ENCODE measurements at places on chromosomes 4 and X.

DNA sequence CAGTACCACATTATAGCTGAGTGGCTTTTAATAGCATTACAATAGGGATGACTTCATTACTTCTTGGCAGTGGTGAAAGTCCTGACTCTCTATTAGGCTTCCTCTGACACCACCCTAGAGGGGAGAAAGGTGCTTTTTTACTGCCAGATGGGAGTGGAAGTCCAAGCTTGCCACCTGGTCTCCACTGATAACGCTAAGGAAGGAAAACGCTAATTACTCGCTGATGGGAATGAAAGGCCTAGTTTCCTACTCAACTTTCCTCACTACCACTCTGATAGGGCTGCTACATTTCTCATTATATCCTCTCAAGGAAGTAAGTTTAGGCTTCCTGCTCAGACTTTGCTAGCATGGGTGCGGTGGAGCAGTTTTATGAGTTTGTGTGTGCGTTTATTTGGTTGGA, 62.3 kb upstream of the PAGE3 start:
- DNase-seq: no peak

DNA sequence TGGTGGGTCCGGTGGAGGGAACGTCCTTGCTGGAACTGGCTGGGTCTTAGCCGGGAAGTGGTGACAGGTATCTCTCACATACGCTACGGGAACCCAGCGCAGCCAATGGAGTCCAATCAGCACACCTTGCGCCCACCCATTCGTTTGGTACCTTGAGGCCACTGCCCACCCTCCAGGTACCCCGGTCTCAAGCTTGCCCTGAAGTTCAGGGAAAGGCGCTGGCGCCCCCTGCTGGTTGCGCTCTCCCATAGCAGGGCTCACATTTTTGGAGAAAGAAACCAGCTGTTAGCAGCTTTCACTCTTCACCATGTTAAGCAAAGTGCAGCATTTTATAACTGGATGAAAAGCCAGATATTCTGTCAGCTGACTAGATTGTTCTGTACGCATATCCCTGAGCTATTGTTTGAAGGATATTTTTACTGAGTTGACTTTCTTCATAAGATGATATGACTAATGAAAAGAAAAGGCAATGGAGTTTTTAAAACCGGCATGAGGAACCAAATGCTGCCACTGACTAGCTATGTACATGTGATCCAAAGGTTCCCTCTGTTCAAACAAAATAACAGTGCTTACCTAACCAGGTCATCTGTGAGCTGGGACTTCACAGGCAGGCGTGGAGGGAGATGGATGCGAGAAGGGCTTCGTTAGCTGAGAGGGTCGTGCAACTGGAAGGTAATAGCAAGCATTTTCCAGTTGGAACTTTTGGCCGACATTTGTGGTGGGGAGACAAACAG, 43.7 kb downstream of the OTOP1 start:
- peak; percentile 19 for DNase-seq

DNA sequence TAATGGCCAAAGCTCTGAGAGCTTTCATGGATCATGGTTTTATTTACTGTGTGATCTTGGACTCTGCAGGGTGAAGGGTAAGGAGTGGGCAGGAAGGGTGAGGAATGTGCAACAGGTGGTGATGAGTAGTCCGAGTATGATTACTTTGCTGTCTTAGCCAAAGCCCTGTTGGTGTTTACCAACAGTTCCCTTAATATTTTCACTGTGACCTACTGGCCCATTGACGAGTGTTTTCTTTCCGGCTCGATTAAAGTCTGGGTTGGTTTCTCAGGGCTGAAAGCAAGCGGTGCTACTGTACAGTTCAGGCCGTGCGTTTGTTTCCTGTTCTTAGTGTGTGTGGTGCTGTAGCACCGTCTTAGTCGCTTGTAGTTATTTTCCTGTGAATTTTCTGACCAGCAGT, 2.6 kb downstream of the ARHGAP24 start:
- peak; percentile 45 for DNase-seq

DNA sequence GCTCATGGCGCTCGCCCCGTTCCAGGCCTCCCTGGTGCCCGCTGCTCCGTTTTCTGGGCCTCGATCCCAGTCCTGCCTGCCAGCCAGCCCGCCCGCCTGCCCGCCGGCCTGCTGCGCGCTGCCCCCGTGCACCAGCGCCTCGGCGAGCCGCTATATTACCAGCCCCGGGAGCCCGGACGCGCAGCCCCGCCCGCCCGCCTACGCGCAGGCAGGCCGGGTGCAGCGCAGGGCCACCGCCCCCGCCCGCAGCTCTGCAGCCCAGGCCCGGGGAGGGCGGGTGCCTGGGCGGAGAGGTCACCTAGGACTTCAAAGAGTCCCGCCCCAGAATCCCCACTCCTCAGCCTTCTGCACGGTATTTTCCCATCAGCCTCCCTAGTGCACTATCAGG, at the start of gene MAOB:
Gene MAOB (minus strand): TSS at position 157 of the 388 bp plus-strand sequence. CDS start 151 bp downstream, at position 6.
- DNase-seq: no peak

- DNase-seq: no peak
Observed at GRCh38 chrX:108412783-108413182, 25.4 kb downstream of the COL4A6 start.

- no peak for DNase-seq
Observed at GRCh38 chr4:108384544-108384943, 215.8 kb upstream of the LEF1 start.

DNA sequence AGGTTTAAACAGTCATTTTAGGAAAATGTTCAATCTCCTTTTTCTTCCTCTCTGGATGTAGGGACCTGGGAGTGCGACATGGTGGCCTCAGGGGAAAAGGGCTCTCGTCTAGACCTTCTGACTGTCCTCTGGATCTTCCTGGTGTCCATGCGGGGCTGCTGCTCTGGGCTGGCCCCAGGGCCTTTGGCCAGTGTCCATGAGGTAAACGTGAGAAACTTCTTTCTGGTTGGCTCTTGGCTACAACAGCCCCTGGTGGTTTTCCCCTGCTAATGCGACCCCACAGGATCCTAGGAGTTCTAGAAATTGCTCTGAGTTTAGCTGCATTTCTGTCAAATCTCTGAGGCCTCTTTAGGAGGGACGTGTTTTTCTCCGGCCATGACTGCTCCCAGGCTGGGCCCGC, 85.7 kb downstream of the MFAP3L start:
- DNase-seq: peak; percentile 6

DNA sequence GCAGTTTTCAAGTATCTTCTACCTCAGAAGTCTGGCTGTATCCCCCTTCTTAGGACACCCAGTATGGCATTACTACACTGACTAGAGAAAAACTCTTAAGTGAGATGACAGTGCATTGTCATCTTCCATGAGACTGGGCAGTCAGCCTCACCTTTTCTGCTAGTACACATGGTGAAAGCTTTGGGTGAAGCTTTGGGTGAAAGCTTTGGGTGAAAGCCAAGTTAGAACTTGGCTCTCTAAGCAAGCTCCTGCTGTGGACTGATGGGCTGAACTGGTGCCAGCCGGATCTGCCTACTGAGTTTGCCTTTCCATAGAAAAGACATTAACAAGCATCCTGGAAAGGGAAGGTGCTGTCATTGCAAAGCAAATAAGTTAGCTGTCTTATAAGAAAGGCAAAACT, 8.8 kb downstream of the EPHA5 start:
- no peak for DNase-seq

GRCh38 chr4:41963105-41963504, 18.5 kb upstream of the DCAF4L1 start:
- DNase-seq: peak; percentile 57

DNA sequence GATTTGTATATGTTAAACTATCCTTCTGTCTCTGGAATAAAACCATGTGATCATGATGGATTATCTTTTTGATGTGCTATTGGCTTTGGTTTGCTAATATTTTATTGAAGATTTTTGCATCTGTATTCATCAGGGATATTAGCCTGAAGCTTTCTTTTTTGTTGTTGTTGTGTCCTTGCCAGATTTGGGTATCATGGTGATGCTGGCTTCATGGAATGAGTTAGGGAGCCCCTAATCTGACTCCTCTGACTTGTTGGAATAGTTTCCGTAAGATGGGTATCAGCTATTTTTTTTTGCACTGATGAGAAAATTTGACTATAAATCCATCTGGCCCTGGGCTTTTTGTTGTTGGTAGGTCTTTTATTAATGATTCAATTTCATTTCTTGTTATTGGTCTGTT, 45.7 kb downstream of the ATP10D start:
- DNase-seq: peak; percentile 41

- DNase-seq: no peak
Observed at GRCh38 chr4:108334031-108334430, 165.3 kb upstream of the LEF1 start.

DNA sequence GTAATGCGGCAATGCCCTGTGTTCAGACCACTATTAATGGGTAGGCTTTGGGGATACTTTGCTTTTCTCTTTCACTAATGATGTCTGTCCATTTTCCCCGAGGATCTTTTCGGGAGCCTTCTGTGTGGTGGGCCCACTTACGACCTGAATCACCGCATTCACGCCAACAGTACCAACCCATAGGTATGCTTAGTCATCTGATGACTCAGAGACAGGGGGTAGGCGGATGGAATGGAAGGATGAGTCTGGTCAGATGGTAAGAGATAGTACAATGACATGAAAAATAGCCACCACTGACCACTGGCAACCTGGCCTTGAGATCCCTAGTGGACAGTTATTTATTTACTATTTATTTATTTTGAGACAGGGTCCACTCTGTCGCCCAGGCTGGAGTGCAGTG, 76.0 kb upstream of the DHRSX start:
- DNase-seq: peak; percentile 60

- DNase-seq: peak; percentile 47
Observed at GRCh38 chr4:80610845-80611677, 275.5 kb downstream of the CFAP299 start.

GRCh38 chrX:100931925-100932285, 3.2 kb upstream of the XKRX start:
- no peak for DNase-seq

DNA sequence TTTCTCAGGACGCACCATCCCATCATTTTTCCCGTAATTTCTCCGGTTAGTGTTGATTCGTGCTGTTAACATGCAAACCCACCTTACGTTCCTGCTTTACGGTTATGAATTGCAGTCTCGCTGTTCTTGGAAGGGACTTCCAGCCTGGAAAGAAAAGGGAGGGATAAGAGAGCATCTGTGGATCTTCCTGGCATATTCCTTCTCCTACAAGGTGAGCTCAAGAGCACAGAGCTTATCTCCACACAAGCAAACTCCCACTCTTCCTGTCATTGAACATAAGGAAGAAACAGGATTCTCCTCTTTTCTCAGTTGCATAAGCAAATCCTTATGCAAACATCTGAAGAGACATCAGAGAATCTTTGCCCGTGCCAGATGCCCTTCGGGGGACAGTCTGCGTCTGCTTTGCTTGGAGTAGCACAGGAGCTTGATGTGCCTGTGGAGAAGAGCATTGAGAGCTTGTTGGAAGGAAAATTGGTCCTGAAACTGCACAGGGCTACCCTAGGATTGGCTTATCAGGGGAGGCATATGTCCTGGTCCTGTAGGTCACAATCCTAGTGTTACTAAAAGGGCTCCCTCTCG, 127.0 kb downstream of the ASMT start:
- DNase-seq: no peak

- peak; percentile 15 for DNase-seq
Observed at GRCh38 chr4:532588-533317, 33.7 kb downstream of the PIGG start.

- DNase-seq: peak; percentile 57
Observed at GRCh38 chr4:114659386-114660008, 60.9 kb downstream of the UGT8 start.

DNA sequence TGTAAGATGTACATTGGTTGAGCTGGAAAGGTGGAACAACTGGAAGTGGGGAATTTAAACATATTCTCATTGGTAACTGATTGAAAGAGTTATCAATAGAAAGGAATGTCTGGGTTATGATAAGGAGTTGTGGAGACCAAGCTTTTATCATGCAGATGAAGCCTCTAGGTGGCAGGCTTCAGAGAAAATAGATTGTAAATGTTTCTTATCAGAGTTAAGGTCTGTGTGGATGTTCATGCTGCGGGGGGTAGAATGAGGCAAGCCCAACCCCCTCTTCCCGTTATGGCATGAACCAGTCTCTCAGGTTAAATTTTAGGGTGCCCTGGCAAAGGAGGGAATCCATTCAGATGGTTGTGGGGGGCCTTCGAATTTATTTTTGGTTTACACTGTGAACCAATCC, 16.0 kb downstream of the ARSD start:
- DNase-seq: no peak

DNA sequence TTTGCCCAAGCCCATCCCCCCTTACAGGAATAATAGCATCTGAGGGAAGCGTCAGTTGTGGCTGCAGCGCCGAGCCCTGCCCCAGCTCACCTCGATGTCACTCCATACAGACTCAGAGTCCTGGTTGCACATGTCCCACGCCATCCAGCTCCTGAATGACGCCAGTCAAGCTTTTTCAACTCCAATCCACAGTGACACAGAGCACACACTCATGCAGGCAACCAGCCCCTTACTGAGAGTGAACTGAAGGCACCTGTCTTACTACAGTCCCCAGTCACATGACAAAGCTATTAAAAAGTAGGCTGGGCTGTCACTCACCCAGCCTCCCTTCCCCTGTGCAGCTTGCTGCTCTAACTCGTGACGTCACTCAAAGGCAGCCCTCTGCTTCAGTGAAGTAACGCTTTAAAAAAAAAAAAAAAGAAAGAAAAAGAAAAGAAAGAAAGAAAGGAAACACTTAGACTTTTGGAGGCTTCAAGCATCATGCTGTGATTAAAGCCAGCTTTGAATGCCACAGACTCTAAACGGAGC, at the start of gene PPARGC1A:
Gene PPARGC1A (minus strand): TSS at position 234 of the 528 bp plus-strand sequence. CDS start 90 bp downstream, at position 144.
- DNase-seq: peak; percentile 32

- no peak for DNase-seq
Observed at GRCh38 chr4:144633215-144633614, 12.7 kb upstream of the HHIP start.

- no peak for DNase-seq
Observed at GRCh38 chrX:9316096-9316495, 148.8 kb upstream of the TBL1X start.

- DNase-seq: no peak
Observed at GRCh38 chrX:26925088-26925487, 538.1 kb downstream of the PPP4R3C start.

- DNase-seq: peak; percentile 70
Observed at GRCh38 chr4:74032064-74032463, 6.4 kb downstream of the CXCL3 start.

DNA sequence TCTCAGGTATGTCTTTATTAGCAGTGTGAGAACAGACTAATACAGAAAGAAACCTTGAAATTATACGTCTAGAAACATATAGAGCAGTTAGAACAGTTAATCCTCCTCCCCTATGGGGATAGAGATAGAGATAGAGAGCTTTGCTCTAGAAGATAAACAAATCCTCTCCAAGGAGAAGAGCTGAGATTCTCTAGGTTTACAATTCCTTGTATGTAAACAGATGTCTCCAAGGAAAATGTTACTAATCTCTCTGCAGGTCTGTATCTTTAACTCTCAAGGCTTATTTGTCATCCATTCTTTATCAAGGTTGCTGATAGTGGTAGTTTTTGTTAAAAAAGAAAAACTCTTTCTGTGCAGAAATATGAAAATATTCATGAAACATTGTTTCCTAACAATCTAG, 282.1 kb upstream of the GIMD1 start:
- DNase-seq: no peak

All from ELR (cell line).